ENCODE measurements at places on chromosomes 12 and 14. TPM values are rescaled to one million over a fixed set of nuclear protein-coding genes. Genes with fewer than 3 reads are reported as not detected.
A peak's percentile ranks its signal among the peaks of the same experiment; 100 is the strongest.

Gene ANG
- 4.4 TPM for total RNA-seq

Gene CCDC184
- total RNA-seq = not detected

Gene HOXC11
- total RNA-seq = 2.4 TPM

Gene CLEC9A
- not detected for total RNA-seq

Gene C3AR1
- total RNA-seq = not detected

Gene KLRC4
- not detected for total RNA-seq

Gene KDM5A
- 68.0 TPM for total RNA-seq

GRCh38 chr12:11615481-11615880 lies 34.0 kb upstream of the ETV6 start:
- no peaks in the 10 kb centered on the region for H3K4me1 ChIP-seq
- no peaks in the 10 kb centered on the region for H3K27me3 ChIP-seq

- H3K4me3 ChIP-seq = peak overlapping the region; percentile 20
- peaks cover 31% of the 10 kb centered on the region for H3K36me3 ChIP-seq
- peak overlapping the region; percentile 88 for H3K27ac ChIP-seq
- peaks cover 62% of the 10 kb centered on the region for H3K4me1 ChIP-seq
- peak; percentile 98 for DNase-seq
- H3K27me3 ChIP-seq = no peaks in the 10 kb centered on the region
Measured at GRCh38 chr14:73723797-73724661, 9.8 kb upstream of the PNMA1 start.

GRCh38 chr14:99514552-99515300 lies 33.5 kb downstream of the CCNK start:
- no peak for DNase-seq
- H3K27ac ChIP-seq = no peak overlapping the region
- no peaks in the 10 kb centered on the region for H3K27me3 ChIP-seq
- H3K36me3 ChIP-seq = no peaks in the 10 kb centered on the region
- H3K4me3 ChIP-seq = no peak overlapping the region
- H3K4me1 ChIP-seq = no peaks in the 10 kb centered on the region

DNA sequence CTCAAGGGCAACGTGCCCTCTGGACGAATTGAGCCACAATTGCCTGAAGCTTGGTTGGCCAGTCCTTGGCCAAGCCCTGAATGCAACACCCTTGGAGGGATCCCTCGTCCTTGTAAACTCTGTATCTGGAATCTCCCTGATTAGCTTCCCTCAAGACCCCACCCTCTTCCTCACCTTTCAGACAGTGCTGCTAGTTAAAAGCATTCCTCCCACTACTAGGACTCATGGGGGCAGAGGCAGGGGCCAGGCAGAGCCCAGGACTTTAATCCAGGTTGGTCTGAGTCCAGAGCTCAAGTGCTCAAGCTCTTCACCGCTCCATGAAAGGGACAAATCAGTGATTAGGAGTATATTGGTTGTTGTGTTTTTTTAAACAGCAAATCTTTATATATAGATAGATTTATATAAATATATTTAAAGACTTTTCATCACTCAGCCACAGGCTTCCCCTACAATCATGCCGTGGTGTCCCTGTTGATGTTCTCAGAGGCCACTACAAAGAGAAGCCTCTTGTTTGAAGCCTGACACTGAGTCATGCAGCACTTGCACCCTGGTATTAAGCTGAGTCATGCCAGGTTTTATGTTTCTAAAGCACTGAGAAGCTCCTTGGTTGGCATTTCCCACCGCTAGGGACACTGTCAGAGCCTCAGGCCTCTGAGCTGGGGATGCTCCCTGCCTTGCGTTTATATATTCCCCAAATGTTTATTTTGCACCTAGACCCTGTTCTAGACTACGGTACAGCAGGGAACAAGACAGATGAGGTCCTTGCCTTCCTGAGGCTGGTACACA lies 53.8 kb upstream of the GSC start:
- no peaks in the 10 kb centered on the region for H3K36me3 ChIP-seq
- H3K27ac ChIP-seq = no peak overlapping the region
- H3K27me3 ChIP-seq = no peaks in the 10 kb centered on the region

GRCh38 chr12:109595321-109595902 lies 21.8 kb downstream of the MVK start:
- no peak for DNase-seq
- H3K27ac ChIP-seq = no peak overlapping the region
- H3K36me3 ChIP-seq = no peaks in the 10 kb centered on the region

DNA sequence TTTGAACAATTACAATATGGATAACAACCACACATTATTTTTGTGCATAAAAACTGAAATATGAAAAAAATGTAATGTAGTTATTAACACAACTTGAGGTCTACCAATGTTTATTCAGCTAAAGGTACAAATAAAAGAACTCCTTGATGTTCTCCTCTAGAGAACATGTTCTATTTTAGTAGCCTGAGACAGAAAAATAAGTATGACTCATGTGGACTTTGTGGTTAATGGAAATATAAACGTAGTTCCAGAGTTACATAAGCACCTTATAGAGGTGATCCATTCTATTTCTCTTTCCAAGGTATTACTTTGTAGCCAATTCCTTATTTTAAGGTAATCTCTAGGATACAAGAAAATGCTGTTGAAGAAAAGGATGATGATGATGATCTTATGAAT lies 25.7 kb downstream of the ALKBH1 start:
- H3K27me3 ChIP-seq = no peaks in the 10 kb centered on the region
- DNase-seq = no peak
- H3K36me3 ChIP-seq = peaks cover 27% of the 10 kb centered on the region
- H3K4me1 ChIP-seq = peaks cover 21% of the 10 kb centered on the region
- H3K4me3 ChIP-seq = no peak overlapping the region
- H3K27ac ChIP-seq = peak overlapping the region; percentile 42

GRCh38 chr14:72751276-72752033 lies 142.4 kb downstream of the DPF3 start:
- no peak overlapping the region for H3K4me3 ChIP-seq
- peaks cover 39% of the 10 kb centered on the region for H3K27me3 ChIP-seq
- DNase-seq = no peak
- H3K27ac ChIP-seq = no peak overlapping the region
- H3K36me3 ChIP-seq = no peaks in the 10 kb centered on the region

DNA sequence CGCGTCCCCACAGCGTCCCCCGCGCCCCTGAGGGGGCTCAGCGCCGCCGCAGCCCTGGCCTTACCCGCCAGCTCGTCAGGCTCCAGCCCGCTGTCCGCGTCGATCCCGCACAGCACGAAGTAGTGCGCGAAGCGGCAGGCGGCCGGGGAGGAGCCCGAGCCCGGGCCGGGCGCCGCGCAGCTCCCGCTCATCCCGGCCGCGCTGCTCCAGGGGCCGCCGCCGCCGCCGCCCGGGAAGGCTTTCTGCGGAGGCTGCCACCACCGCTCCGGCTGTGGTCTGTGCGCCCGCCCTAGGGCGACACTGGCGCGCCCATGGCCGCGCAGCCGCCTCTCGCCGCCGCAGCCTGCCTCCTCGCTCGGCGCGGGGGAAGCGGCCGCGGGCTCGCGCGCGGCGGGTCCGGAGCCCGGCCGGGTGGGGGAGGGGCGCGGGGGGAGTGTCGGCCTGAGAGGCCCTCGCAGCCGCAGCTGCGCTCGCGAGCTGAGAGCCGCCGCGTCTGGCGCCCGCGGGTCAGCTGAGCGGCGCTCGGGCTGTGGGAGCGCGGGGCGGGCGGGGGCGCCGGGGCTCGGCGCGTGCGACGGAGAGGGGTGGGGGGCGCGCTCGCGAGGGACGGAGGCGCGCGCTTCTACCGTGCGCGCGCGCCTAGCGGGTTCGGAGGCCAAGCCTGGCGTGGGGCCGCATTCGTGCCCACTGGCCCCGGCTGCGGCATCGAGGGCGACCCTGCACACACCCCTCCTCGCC lies at the start of gene DENND5B:
Gene DENND5B, minus strand, starts transcription at position 495 of the 738 bp plus-strand sequence. Its CDS starts 304 bp downstream, at position 191.
- DNase-seq = peak; percentile 72
- peaks cover 12% of the 10 kb centered on the region for H3K4me1 ChIP-seq
- no peaks in the 10 kb centered on the region for H3K27me3 ChIP-seq
- no peaks in the 10 kb centered on the region for H3K36me3 ChIP-seq

- H3K27me3 ChIP-seq = no peaks in the 10 kb centered on the region
- H3K4me3 ChIP-seq = no peak overlapping the region
- no peak for DNase-seq
- H3K27ac ChIP-seq = 0 out of 2 replicates have a peak overlapping the region, but pooled peaks have one; percentile 2
Measured at GRCh38 chr12:65894088-65894487, 69.8 kb downstream of the HMGA2 start.

DNA sequence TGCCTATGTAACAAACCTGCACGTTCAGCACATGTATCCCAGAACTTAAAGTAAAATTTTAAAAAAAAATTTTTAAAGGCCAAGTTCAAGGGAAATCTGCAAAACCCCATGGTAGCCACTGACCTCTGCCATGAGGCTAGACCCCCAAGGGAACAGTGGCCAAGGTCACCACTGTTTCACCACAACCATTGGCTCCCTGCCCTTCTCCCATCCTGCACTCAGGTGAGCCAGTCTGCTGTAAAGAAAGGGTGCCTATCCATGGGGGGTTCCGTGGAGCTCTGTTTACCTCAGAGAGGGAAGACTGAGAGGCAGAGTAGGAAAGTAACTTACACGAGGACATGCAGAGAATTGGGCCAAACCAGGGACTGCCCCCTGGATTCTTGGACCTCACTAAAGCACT lies 38.6 kb downstream of the VWF start:
- no peak overlapping the region for H3K4me3 ChIP-seq
- no peak for DNase-seq
- 0 out of 2 replicates have a peak overlapping the region, but pooled peaks have one; percentile 7 for H3K27ac ChIP-seq
- H3K36me3 ChIP-seq = no peaks in the 10 kb centered on the region
- H3K27me3 ChIP-seq = no peaks in the 10 kb centered on the region

DNA sequence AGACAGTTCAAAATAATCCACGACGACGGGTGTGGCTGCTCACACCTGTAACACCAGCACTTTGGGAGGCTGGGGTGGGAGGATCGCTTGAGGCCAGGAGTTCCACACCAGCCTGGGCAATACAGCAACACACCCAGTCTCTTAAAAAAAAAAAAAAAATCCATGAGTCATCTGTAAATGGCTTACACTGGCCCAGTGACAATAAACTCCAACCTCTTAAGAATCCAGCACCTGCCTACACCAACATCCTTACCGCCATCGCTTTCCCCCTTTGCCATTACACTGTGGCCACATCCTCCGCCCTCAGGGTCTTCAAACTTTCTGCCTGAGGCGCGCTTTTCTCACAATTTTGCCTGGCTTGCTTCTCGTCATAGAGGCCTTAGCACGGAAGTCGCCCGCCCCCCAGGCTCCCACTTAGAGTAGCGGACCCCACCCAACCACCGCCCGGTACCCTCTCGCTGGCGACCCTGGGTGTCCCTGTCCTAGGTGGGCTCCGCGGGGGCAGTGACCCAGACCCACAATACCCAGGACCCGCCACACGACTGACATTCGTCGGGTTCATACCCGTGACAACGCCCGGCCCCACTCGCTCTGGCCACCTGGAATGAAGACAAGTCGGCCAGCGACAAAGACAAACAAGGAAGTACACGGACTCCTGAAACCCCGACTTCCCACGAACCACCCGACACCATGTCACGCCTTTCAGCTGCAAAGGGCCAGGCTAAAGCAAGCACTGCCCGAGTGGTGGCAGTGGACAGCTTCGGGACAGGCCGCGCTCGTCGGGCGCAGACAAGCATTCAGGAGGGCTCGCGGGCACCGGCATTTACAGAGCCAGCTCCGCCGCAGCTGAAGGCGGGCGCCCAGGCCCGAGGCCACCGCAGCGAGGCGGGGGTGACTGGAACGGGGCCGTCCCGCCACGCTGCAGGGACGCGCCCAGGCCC lies 636 bp downstream of the GOLGA3 start:
- H3K4me1 ChIP-seq = peaks cover 13% of the 10 kb centered on the region
- peak; percentile 70 for DNase-seq

Data from PC-9 (cell line).